NCI-H1930 (cell line): ENCODE measurements at places on chromosomes 12 and 14.

DNA sequence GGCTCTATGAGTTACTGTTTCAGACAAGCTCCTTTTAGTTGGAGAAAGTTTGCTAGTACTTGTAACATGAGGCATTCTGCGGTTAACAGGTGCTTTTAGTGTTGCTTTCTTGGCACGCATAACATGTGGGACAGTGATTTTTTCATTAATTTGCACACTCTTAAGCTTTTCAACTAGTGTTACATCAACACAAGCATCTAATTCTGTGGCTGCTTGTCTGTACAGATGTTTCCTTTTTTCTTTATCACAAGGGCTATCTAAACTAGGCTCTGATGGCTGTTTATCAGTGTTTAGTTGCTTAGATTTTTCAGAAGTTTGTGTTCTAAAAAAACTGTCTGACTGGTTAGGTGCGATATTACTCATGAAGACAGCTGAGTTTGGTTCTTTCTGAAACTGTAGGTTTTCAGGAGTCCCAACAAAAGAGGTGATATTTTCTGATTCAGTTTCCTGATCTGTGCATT, 120.1 kb downstream of the RALGAPA1 start:
- no peak for DNase-seq

DNA sequence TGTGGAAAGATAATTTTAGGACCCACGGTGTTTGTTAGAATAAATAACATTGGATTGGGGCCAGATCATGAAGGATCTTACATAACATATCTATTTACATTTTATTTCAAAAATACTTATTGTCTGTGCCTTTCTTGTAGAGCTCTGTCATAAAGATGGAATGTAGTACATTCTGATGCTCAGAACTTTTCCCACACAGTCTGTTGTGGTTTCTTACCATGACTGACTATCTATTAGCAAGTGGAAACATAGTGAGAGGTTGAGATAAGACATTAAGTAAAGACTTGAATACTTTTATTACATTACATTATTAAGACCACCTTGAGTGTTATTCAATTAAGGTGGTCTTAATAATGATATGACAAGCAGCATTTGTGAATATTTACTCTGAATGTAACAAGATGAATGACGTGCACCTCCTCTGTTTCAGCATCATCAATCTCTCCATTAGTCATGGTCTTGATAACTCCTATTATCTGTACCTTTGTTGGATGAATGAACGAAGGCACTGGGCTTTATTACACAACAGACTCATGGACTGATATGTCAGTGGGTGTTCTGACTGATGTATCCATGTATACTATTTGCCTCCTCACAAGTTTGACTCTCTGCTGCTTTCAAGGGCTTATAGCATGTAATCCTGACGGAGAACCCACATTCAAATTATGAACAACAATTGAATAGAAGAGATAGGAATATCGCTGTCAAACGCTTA, 883.0 kb upstream of the FLRT2 start:
- DNase-seq = no peak

DNA sequence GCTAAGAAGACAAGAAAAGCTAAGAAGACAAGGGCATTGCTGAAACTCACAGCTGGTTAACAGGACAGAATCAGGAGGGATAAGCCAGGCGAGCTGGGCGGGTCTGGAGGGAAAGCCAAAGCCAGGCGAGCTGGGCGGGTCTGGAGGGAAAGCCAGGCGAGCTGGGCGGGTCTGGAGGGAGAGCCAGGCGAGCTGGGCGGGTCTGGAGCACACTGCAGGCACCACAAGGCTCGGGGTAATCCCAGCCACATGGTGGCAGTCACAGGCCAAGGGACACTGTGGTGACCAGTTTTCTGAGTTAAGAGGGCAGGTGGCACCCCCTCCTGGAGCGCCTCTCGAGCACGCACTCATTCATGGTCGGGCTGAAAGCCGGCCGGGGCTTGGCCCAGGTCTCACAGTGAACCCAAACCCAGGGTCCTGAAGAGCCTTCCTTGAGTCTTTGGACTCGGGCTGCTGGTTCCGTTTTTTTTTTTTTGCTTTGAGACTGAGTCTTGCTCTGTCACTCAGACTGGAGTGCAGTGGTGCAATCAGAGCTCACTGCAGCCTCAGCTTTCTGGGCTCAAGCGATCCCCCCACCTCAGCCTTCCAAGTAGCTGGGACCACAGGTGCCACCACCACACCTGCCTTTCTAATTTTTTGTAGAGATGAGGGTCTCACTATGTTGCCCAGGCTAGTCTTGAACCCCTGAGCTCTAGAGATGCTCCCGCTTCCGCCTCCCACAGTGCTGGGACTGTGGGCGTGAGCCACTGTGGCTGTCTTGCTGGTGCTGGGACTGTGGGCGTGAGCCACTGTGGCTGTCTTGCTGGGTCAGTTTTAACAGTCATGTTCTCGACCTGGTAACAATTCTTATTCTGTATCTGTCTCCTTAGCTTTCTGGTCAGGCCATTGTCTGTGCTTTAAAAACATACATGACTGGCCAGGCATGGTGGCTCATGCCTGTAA, 40.2 kb downstream of the HSP90AA1 start:
- peak; percentile 47 for DNase-seq

GRCh38 chr12:70828351-70828750, 92.2 kb downstream of the PTPRR start:
- DNase-seq = no peak

- DNase-seq = no peak
Observed at GRCh38 chr14:101772770-101773169, 11.3 kb downstream of the PPP2R5C start.

DNA sequence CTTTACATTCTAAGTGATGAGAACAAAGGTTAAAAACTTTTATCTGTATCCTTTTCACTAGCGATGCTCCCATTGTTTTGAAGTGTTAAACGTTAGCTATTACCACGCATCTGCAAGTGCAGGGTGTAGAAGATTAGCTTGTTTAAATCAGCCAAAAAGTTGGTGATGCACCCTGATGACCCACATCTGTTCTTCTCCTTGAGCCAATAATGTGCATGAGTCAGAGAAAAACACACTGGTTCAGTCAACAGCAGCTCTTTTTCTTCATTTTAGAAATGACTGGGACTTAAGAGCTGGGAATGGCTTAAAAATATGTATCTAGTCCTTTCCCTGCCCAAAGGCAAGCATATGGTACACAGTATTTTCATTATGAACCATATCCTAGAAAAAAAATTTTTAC, 323.5 kb upstream of the PDE3A start:
- no peak for DNase-seq

- no peak for DNase-seq
Observed at GRCh38 chr14:24463884-24464785, 21.6 kb upstream of the SDR39U1 start.

GRCh38 chr12:5612556-5613410, 180.9 kb downstream of the NTF3 start:
- no peak for DNase-seq

DNA sequence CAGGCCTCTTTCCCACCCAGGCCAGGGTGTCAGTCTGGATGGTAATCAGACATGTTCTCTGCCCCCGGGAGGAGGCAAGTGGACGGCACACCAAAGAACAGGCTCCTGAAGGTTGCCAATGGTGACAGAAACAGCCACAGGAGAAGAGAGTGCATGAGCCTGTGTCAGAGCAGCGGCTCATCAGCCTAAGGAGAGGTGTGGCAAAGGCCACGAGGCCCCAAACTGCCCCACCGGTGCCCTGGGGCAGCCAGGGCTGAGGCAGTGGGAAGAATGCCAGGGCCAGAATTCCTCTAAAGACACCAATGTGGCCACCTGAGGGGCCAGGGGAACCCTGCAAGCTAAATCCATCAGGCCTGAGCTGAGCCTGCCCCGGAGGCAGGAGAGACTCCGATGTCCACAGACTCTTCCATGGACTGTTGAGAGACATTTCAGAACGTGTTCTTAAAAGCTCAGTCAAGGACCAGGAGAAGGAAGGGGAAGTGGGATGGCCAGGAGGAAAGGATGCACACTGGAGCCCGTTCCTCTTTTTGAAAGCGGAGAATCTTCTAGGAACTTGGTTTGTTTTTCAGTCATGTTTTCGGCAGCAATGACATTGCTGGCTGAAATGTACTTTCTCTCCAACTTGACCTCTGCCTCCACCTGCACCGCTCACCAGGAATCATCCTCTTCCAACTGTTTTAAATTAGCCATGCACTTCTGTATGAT, 176.3 kb upstream of the FKBP4 start:
- no peak for DNase-seq

DNA sequence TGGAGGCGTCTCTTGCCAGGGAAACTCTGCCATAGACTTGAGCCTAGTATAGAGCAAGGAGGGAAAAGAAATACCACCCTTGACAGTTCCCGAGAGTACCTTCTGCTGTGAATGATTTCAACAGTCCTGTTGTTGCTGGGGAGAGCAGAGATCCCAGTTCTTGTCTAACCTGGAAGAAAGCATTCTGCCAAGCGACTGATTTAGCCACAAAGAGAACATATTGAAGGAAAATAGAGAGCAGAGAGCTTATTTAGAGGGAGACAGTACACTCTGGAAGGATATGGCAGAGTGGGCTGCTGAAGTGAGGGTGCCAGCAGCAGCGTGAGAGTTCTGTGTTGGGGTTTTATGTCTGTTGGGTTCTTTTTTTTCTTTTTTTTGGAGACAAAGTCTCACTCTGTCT, 966.9 kb upstream of the TMEM132C start:
- no peak for DNase-seq

DNA sequence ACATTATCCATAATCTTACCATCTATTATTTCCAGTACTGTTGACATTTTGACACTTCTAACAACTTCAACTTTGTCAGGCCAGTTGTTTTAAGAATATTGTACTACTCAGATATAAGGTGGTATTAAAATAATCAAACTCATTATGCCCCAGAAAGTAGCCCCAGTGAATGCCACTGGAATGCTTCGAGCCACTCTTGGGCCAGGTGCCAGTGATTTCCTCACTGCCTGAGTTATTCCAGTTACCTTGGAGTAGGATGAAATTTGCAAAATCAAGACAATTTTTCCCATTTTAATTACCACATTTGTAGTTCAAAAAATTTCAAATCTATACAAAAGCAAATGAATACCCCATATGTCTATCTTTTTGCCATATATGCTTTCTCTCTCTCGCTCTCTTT, 9.2 kb downstream of the CIPC start:
- DNase-seq = no peak

DNA sequence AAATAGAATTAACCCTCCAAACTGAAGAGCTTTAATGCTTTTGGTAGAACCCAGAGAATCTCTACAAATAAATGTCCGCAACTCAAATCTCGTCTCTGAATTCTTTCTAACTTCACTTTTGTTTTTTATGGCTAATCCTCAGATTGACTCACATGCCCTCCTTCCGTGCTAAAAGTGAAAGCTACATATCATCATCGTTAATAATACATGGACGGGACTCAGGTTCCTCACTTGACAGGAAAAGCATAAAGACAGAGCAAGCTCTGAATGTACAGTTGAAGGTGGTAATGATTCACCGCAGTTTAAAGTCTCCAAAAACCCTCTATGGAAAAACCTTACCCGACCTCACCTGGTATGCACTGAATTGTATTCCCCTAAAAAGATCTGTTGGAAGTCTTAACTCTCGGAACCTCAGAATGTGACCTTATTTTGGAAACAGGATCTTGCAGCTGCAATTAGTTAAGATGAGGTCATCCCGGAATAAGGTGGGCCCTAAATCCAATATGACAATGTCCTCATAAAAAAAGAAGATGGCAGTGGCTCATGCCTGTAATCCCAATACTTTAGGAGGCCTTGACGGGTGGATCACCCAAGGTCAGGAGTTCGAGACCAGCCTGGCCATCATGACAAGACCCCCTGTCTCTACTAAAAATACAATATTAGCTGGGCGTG, 147.4 kb upstream of the FOXN3 start:
- no peak for DNase-seq

DNA sequence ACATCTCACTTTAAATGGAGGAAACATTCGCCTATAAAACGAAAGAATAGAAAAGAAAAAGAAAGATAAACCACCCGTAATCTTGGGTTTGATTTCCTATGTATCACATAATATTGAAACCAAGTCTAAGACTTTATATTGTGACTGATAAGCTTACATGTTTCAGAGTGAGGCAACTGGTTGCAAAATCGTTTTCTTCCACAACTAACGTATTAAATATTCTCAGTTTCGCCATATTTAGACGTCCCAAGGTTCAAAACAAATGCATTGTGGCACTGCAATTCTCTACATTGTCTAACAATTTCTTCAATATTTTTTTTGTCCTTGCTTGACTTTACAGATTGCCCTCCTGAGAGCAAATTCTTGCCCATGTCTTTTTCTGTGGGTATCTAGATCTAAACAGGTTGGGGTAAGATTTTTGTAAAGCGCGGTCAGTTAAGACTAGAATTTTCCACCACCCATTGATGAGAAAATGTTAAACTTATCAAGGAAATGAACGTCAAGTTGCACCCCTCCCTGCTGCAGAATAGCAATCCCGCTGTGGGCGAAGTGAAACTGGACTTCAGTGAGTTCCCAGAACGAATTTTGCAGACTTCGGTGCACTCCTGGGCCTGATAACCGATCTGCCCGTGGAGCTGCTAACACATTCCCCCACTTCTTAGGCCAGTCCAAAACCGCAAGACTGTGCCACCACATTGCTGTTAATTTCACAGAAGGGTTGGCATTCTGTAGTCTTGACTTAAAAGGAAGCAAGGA, 2.7 kb downstream of the TBX3 start:
- no peak for DNase-seq

GRCh38 chr14:93994919-93995682, 2.0 kb upstream of the CCDC197 start:
- no peak for DNase-seq

- DNase-seq = no peak
Observed at GRCh38 chr12:10320643-10321042, 13.0 kb downstream of the KLRD1 start.

- DNase-seq = no peak
Observed at GRCh38 chr14:72645706-72646105, 248.2 kb downstream of the DPF3 start.
